Posterior vena cava (tissue), 2 donors: ENCODE measurements at places on chromosomes 12 and 14. TPM values are rescaled to one million over a fixed set of nuclear protein-coding genes. Genes with fewer than 3 reads are reported as not detected.

DNA sequence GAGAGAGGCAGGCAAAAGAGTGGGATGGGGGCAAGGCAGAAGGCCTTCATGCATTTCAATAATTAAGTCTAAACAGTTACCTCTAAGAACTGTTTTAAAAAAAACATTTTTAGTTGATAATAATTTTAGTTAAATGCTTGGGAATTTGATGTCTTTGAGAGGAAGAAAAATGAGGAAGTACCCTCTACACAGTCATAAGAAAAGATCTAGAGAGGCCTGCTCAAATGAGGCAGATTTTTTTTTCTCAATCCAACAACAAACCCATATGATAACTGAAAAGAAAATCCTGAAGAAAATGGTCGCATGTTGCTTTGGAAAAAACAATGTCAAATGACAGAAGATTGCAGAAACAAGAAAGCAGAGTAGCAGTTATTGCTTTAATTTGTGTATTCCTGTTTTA, 25.6 kb downstream of the SINHCAF start:
- DNase-seq, result no peak

DNA sequence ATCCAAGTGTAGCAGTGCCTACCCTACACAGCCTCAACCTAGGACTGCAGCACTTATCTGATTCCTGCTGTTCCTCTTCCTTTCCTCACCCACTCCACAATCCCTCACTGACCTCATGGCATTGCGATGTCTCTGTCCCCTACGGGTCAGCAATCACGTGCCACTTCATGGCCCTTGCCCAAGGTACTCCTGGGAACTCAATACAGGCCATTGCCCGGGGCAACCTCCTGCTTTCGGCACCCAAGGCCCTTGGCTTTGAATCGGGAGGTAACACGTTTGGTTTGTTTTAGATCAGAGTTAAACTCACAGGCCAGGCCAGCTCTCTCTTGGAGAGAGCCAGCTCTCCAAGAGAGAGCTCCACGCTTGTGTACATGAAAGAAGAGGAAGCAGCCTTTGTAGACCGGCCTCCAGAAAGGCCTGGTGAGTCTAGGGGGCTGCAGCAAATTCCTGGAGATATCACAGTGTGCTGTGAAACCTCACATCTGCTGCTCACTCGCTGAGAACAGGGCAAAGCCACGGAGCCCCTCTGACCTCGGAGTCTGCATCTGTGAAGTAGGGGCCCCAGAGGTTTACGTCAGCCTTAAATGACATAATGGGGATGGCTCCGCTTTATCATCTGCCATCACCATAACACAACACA, 12.2 kb downstream of the CLMN start:
- peak; percentile 51 for DNase-seq

DNA sequence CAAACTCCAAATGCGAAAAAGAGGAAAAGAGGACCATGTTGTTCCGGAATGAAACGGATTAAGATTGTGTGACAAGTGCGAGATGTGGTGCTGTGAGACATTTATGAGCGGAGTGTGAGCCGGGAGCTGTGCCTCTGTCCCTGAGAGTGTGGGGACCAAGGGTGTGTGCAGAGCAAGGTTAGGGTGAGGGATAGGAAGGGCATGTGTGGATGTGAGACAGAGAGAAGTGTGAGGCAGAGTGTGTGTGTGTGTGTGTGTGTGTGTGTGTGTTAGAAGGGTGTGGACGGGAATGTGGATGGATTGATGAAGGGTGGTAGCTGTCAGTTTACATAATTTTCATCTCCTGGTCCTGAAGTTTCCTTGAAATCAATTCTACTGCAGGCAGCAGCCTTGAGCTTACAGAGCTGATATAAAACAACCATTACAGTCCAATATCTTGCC, 4.3 kb upstream of the OTX2 start:
- no peak for DNase-seq

GRCh38 chr12:9792961-9793617, 32.4 kb upstream of the CD69 start:
- DNase-seq, result no peak

GRCh38 chr12:27843714-27844245, 63.7 kb upstream of the MANSC4 start:
- DNase-seq, result no peak

- DNase-seq, result no peak
These were observed 19.4 kb downstream of the ACADS start for GRCh38 chr12:120744922-120745493.

GRCh38 chr14:28867571-28867970, 101.0 kb downstream of the FOXG1 start:
- no peak for DNase-seq

GRCh38 chr12:126418400-126418799, 1353.2 kb downstream of the AACS start:
- DNase-seq, result no peak

- DNase-seq, result no peak
These were observed 174.2 kb upstream of the SLC38A2 start for GRCh38 chr12:46546634-46547273.

- no peak for DNase-seq
These were observed 54.4 kb downstream of the SRGAP1 start for GRCh38 chr12:63898764-63899337.

GRCh38 chr12:5588176-5588575, 156.3 kb downstream of the NTF3 start:
- DNase-seq, result no peak

DNA sequence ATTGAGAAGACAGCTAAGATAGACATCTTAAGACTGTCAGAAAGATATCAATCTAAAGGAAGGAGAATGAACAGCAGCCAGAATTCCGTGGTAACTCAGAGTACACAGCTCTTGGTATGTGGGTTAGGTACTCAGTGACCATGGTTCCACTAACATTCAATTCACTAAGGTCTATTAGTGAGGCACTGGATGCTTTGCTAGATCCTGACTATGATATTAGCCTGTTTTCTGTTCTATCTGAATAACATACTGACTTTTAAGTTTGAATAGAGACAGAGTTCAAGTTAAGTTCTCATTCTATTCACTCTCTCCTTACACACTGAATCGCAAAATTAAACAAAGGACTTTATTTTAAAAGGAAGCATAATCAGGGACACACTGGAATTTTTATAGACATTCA, 106.4 kb downstream of the PRKD1 start:
- no peak for DNase-seq

DNA sequence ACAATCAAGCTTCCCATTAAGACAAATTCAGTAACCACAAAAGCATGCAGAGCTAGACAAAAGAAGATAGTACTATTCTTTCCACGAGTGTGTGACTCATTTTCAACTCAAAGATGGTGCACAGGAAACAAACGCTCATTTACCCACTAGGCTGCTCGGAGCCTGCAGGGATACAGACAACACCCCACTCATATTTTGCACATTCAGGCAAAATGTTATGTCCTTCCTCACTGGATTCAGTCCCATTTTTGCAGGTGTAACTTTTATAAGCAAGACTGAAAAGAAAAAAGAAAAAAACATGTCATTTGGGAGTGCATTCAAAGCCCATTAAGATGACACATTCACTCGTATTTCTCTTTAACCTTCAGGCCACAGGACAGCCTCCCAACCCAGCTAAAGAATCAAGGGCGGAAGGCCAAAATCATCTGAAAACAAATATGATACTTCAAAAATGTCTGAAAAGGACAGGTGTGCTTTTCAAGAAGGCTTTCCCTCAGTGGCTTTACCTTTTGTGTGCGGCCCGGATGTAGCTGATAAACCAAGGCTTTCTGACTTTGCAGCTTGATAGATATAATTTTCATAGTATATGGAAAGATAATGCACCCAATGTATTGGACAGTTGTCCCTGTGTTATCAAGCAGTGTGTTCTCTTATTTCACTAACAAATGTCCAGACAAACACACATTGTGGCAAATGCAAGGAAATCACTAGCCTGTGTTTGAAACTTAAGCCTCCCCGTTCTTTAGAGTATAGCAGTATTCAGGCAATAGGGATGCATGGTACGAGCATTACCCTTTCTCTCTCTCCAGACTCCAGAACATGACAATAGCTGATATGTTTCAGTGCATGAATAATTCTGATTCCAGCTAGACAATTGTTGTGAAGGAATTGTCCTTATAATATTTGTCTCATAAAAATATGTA, 147.8 kb upstream of the KRR1 start:
- no peak for DNase-seq

GRCh38 chr14:24844011-24844410, 205.9 kb downstream of the STXBP6 start:
- no peak for DNase-seq

DNA sequence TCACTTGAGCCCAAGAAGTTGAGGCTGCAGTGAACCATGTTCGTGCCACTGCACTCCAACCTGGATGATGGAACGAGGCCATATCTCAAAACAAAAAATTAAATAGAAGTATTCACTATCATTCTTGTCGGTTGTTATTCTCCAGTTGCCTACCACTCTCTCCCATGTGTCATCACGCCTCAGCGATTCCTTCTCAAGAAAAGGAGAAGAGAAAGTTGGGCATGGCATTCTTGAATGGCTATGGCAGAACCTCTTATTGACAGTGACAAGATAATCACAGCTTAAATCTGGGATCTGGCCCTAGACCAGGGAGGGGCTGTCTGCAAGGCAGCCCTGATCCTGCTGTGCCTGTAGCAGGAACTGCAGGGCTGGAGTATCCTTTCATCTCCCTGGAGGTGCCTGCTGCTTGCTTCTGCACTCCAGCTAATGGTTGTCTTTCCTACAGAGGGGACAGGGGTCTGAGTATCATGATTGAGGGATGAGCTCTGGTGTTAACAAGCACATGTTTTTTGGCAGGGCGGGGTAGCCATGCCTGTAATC, 12.8 kb upstream of the MLEC start:
- DNase-seq, result no peak

DNA sequence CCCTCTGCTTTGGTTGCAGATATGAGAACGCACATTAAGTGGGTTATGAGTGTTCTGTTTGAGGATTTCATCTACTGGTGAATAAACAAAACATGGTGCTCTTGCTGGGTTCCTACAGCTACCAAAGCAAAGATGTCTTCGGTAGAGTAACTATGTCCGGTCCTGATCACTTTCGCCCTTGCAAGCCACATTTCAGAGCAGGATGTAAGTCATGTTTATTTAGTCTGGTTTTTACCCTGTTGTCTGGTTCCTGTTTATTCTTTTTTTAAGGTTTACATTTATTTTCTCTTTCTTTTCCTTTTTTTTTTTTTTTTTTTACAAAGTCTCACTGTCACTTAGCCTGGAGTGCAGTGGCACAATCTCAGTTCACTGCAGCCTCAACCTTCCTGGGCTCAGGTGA, 99.2 kb downstream of the VEZT start:
- no peak for DNase-seq

GRCh38 chr12:60335745-60336144, 739.9 kb downstream of the SLC16A7 start:
- no peak for DNase-seq

- DNase-seq, result no peak
These were observed 38.4 kb upstream of the FOXN3 start for GRCh38 chr14:89455412-89455811.

DNA sequence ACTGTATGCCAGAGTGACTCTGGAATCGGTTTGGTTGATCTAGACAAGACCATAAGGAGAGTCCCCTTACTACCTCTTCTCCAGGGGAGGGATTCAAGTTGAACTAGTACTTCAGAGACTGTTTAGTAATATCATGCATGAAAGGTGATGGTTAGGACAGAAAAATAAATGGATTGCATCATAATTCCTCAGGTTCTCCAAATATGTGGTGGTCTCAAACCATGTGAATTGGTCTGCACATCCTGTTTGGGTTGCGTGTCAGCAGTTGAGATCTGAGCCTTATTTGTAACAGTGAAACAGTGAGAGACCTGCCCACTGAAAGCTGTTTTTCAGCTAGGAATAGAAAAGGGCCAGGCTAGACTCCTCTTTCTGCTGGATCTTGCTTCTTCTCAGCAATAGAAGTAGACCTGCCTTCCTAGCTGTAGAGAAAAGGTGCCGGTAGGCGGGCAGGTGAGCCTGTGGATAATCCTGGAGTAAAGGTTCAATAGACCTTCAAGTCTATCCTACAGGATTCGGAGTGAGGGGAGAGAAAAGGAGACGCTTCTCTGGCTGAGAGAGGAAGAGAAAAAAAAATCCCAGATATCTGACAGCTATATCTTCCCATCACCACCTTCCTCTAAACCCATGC, 258.5 kb upstream of the E2F7 start:
- no peak for DNase-seq

- DNase-seq, result no peak
These were observed 124.6 kb downstream of the RFLNA start for GRCh38 chr12:124419292-124420040.

- no peak for DNase-seq
These were observed 55.3 kb upstream of the ACSS3 start for GRCh38 chr12:81022531-81022930.

GRCh38 chr12:67593461-67594330, 54.8 kb upstream of the DYRK2 start:
- DNase-seq, result no peak

- DNase-seq, result no peak
These were observed 235.2 kb downstream of the PCNX1 start for GRCh38 chr14:71142375-71143038.

DNA sequence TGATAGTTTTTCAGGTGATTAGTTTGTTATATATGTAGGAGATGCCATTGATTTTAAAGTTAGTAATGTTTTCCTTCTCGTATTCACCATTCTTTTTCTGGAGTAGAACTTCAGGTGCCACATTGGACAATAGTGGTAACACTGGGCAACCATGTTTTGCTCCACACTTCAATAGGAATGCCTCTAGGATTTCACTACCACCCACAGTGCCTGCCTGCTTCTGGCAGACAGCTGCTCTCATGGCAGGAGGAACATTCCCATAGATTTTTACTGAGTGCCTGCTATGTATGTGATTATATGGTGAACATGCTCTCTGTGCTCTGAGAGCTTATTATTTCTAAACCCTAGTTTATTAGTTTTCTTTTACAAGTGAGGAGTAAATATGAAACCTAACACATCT, 53.7 kb downstream of the GCH1 start:
- no peak for DNase-seq

GRCh38 chr14:100445436-100446088, 122.4 kb downstream of the SLC25A47 start:
- no peak for DNase-seq

DNA sequence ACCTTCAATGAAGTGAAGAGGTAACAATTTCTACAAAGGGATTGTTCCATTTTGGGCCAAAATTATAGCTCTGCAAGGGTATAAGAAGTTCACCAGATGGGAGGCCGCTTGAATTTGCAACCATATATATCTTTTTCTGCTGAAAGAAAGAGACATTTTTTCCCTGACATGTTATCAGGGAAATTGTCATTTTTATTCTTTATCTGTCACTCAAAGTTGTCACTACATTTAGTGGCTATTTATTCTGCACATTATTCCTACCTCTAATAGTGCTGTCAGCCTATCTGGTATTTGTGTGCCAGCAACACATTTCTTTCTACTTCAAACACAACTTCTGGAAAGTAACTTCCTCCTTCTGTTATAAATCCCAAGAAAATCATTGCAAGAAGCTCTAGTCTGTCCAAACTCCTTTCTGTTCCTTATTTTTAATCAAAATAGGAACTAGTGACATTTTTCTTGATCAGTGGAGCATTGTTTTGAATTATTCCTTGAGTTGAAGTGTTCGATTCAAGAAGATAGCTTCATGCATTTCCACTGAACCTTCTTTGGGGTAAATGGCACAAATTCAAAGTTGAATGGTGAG, 137.9 kb upstream of the ATP2B1 start:
- DNase-seq, result no peak

- DNase-seq, result no peak
These were observed 15.0 kb downstream of the GABARAPL1 start for GRCh38 chr12:10227648-10228047.

- DNase-seq, result no peak
These were observed 173.6 kb downstream of the CALM1 start for GRCh38 chr14:90570461-90570860.

The ESR2 gene
- total RNA-seq, result 0.14 TPM

The OASL gene
- total RNA-seq, result 0.42 TPM

The MYH6 gene
- total RNA-seq, result not detected

The TMCC3 gene
- total RNA-seq, result 10.3 TPM
